ENCODE measurements at places on chromosomes 6 and 20.

DNA sequence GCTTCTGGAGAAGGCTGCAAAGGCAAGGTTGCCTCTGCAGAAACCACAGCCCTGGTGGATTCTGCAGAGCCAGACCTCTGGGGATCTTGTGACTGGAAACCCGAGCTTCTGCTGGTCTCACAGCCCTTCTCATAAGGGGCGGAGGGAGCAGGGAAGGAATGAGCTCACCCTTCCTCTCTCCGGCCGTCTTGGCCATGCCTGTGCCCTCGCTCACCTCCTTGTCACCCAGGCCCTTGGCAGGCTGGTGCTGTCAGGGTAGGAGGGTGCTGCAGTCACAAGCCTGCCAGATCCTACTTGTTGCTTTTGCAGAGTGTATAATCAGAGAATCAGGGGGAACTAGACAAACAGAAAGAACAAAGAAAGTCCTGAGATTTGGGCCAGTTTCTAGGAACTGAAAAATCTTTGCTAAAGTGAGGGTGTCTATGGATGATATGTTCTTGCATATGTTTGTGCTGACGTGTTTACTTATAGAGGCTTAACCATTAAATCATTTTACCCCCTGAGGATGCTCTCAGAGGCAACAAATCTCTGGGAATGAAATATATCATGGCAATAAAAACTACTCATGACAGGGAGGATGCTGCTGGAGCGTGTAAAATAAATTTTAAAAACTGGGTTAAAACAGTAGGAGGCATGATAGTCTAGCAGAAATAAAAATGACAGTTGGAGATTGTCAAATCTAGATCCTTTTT, 244.9 kb upstream of the SOX4 start:
- DNase-seq, result no peak

DNA sequence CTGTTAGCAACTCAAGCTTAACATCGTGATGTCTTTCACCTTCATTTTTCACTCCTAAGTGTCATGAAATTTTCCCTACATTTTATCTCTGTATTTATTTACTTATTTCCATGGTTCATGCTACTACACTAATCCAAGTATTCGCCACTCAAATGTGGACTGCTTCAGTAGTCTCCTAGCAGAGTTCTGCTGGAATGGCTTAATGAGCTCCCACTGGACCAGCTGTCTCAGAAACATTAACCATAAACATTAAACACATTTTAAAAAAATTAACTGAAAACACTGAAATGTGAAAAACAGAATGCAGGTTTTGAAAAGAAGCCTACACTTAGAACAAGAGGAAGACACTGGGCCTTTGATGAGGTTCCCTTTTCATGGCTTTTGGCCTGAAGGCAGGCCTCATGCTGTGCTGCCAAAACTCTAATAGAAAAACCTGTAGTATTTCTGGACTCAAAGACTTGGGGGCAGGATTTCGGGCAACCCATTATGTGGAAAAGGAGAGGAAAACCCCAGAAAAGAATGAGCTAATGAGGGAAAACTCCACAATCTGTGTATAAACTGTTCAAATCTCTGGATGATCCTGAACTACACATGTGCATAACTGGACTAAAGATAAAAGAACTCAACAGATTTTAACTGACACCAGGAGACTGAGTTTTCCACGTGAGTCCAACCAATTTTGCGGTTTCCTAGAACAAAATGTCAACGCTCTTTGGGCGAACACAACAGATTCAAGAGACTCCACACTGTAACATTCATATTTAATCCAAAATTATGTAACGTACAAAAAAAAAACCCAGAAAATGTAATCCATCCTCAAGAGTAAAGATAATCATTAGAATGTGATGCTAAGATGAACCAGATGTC, 33.0 kb downstream of the SAMD3 start:
- no peak for DNase-seq

DNA sequence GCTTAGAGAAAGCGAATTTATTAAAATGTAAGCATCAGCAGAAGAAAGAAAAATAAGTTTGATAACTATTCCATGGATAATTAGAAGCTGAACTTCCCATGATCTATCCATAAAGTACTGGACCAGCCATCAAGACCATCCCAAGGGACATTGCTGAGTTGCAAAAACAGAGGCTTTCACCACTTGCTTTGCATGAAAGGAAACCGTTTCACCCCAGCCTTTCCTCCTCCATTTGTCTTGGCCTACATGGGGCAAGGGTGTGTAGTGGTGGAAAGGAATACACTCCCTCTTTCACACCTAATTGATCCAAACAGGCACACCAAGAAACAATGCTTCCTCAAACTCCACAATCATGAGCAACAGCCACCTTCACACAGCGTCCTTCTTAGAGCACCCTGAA, 10.4 kb downstream of the HIVEP2 start:
- DNase-seq, result no peak

DNA sequence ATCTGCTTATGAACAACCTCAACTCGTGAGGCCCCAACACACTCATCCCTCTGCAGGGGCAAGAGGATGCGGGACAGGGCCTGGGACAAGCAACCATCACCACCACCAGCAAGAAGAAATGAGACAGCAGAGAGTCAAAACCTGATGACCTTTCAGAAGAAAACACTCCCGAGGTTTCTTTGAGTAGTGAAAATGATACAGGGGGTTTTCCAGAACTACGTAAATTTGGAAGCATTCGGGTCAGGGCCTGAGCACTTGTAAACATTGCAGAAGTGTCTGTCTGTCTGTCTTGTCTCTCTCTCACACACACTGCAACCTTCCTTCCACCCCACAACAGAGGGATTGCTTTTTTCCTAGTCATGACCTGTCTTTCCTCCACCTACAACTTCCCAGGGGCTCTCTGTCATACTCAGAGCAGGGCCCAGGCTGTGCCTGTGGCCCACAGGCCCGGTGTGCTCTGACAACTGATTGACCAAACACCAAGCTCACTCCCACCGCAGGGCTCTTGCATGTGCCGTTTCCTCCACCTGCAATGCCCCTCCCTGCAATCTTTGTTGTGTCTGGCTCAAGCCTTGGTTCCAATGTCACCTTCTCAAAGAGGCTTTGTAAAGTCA, 90.9 kb downstream of the BMP7 start:
- no peak for DNase-seq

GRCh38 chr6:161750686-161751085, 476.8 kb upstream of the AGPAT4 start:
- DNase-seq, result no peak

DNA sequence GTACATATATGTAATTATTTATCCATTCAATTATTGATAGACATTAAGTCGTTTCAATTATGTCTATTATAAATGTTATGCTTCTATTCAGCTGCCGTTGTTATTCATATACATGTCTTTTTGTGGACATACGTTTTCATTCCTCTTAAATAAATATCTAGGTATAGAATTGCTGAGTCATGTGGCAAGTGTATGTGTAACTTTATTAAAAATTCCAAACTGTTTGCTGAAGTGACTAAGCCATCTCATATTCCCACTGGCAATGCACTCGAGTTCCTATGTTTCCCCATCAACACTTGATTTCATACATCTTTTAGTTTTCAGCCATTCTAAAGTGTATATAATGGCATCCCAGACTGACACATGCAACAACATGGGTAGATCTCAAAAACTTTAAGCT, 739.7 kb upstream of the POU3F2 start:
- no peak for DNase-seq

DNA sequence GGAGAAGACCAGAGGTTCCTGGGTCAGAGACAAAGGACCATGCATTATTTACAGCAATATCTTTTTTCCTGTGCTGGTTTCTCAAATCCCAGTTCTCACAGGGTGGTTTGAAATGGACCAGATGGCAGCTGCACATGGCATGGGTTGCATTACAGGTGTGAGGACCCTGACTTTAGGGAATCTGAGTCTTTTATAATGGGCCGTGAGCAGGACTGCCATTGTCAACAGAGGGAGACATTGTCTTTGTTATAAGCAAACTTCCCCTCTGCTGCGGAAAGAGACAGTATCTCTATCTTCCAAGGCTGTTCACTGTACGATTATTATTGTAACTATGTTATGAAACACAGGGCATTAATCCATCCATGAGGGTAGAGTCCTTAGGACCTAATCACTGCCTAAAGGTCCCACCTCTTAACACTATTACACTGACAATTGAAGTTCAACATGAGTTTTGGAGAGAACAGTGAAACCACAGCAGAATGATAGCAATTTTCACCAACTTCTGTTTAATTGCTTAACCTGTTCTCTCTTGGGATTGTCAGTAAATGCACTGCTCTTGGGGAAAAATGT, 156.1 kb upstream of the AGPAT4 start:
- no peak for DNase-seq

DNA sequence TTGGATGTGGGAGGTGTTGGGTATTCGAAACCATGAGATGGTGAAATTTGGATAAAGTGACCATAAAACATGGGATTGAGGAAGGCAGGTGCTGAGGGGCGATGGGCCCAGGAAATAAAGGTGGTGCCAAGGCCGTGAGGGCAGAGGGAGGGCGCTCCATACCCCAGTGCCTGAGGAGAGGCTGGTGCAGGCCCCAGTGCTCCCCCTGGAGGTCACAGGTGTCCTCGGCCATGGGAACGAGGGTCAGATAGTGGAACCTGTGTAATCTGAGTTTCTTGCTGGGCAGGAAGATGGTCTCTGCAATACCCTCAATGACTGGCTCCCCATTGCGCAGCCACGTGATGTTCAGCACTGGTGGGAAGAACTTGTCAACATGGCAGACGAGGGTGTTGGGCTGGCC, 16.2 kb downstream of the HLA-DPB1 start:
- DNase-seq, result no peak

- DNase-seq, result no peak
These were observed 4.1 kb downstream of the DNAJC5 start for GRCh38 chr20:63898882-63899558.

DNA sequence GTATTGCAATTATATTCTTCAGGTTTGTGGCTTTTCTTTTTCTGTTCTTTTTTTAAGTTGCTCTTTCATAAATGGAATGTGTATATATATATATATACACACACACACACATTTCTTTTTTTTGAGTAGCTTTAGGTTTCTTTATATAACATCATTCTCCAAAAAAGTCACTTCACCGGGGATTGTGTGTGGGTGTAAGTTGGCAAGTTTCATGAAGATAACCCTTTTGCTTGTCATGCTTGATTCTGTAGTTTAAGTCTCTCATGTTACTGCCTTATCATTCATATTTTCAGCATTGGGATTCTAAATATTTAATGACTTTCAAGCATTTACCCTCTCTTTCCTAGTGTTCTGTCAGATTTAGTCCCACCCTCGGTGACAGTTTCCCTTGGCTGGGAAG, 181.0 kb downstream of the FARS2 start:
- no peak for DNase-seq

GRCh38 chr20:46270977-46271744, 37.1 kb downstream of the CDH22 start:
- DNase-seq, result no peak

- no peak for DNase-seq
These were observed 15.8 kb upstream of the LIN28B start for GRCh38 chr6:104940893-104941728.

DNA sequence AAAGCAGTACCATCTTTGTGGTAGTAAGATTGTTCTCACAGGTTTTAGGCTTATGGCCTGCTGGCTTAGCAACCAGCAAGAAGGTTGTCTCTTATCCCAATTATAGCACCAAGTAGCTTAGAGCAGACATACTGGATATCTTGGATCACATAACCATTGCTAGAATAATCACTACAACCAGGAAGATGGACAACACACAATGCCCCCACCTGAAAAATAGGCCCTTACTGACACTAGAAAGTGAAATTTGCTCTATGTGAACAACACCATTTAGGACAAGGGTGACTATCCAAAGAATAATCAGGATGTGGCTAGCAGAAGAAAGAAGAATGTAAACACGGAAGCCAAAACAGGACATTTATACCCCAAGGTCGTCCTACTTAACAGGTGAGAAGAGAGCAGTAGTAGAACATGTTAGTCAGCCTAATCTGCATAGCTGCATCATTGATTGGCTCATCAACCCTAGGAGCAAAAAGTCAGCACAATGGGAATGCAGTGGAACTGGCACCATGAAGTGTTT, 172.7 kb upstream of the MARCKS start:
- DNase-seq, result no peak

GRCh38 chr6:90610751-90611542, 24.1 kb upstream of the MAP3K7 start:
- no peak for DNase-seq

DNA sequence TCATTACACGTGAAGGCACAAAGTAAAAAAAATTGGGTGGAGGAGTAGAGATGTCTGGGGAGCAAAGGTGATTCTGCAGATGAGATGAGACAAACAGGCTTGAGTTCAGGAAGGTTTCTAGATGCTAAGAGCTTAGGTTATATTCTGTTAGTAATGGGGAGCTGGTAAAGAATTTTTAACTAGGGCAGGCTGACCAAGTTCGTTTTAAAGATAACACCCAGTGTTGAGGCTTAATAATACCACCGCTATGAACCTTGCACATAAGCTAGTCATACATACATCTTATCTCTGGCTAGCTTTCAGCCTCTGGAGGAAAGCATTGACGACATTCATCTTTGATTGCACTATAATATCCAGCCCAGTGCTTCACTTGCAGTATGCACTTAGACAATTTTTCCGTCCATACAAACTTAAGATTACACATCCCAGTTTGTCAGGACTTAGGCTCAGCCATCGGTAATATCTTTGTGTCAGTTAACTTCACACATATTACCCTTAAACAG, 12.1 kb downstream of the NHSL1 start:
- no peak for DNase-seq

GRCh38 chr6:118808793-118809638, 84.9 kb upstream of the ASF1A start:
- DNase-seq, result no peak

- DNase-seq, result no peak
These were observed 425.5 kb downstream of the TENT5A start for GRCh38 chr6:81326881-81327561.

DNA sequence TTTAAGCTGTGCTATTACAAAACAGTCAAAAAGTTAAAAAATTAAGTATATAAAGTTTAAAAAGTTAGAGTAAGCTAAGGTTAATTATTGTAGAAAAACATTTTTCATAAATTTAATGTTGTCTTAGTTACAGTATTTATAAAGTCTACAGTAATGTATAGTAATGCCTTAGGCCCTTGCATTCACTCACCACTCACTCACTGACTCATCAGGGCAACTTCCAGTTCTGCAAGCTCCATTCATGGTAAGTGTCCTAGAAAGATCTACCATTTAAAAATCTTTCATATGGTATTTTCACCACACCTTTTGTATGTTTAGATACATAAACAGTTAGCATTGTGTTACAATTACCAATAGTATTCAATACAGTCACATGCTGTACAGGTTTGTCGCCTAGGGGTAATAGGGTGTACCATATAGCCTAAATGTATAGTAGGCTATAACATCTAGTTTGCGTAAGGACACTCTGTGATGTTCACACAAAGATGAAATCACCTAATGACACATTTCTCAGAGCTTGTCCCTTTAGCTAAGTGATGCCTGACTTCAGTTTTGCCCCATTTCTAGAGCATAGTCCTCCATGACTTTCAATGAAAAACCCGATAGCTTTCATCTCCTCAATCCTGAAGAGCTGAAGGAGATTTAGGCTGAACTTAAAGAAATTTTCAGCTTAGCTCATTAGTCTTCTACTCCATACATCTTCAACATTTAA, 14.9 kb upstream of the HLA-DRA start:
- DNase-seq, result no peak
